Pancreas (tissue), 10 donors: ENCODE measurements at places on chromosomes 6 and 20.

- no peaks in the 10 kb centered on the region for H3K36me3 ChIP-seq
- no peaks in the 10 kb centered on the region for H3K27me3 ChIP-seq
- DNase-seq, result no peak
- H3K4me3 ChIP-seq, result no peak overlapping the region
- H3K27ac ChIP-seq, result no peak overlapping the region
- no peaks in the 10 kb centered on the region for H3K4me1 ChIP-seq
Measured at GRCh38 chr20:35939264-35939663, 15.0 kb downstream of the SCAND1 start.

DNA sequence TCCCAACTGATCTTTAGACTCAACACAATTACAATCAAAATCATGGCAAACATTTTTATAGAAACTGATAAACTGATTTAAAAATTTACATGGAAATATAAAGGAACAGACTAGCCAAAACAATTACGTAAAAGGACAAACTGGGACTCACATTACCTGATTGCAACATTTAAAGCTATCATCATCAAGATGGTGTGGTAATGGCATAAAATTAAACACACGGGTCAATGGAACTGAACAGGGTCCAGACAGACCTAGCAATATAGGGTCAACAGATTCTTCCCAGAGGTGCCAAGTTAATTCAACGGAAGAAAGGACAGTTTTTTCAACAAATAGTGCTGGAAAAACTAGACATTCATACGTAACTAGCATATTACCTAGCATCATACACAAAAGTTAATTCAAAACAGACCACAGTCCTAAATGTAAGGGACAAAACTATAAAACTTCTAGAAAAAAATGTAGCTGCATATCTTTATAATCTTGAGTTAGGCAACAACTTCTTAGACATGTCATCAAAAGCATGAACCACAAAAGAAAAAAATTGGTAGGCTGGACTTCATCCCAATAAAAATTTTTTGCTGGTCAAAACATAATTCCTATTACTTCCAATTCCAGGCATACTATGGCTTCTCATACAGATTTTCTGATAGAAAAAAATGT lies 147.4 kb upstream of the BEND6 start:
- H3K27ac ChIP-seq, result no peak overlapping the region
- H3K4me1 ChIP-seq, result no peaks in the 10 kb centered on the region

- DNase-seq, result no peak
- H3K4me1 ChIP-seq, result no peaks in the 10 kb centered on the region
- no peak overlapping the region for H3K27ac ChIP-seq
- no peaks in the 10 kb centered on the region for H3K36me3 ChIP-seq
- H3K27me3 ChIP-seq, result no peaks in the 10 kb centered on the region
Measured at GRCh38 chr6:94323853-94324252, 904.5 kb upstream of the EPHA7 start.

GRCh38 chr6:125791151-125791819 lies 525 bp downstream of the NCOA7 start:
- no peaks in the 10 kb centered on the region for H3K36me3 ChIP-seq
- peaks cover 19% of the 10 kb centered on the region for H3K4me1 ChIP-seq
- H3K27ac ChIP-seq, result peak overlapping the region; percentile 87
- no peak for DNase-seq
